A549 treated with RU486 at 1 μM for 4 hours (cell line): ENCODE measurements at places on chromosomes 11 and 22. TPM values are rescaled to one million over a fixed set of nuclear protein-coding genes. Genes with fewer than 3 reads are reported as not detected.

Gene GAL
- total RNA-seq, result 12.6 to 22.8 TPM (median 19.1 TPM) in 5 replicates

Gene SESN3
- 0.07 to 0.16 TPM (median 0.09 TPM) in 4 of 5 replicates, not detected in the other for total RNA-seq

Gene TMEM126B
- 45.5 to 72.2 TPM (median 56.1 TPM) in 5 replicates for total RNA-seq

Gene OR4A16
- total RNA-seq, result not detected in 5 replicates

Gene C11orf91
- total RNA-seq, result 0.50 to 1.3 TPM (median 0.98 TPM) in 5 replicates

Gene KRTAP5-8
- total RNA-seq, result not detected in 5 replicates

Gene SIAE
- 11.7 to 15.4 TPM (median 14.0 TPM) in 5 replicates for total RNA-seq

Gene KIRREL3
- 9.3 to 11.2 TPM (median 10.4 TPM) in 5 replicates for total RNA-seq

Gene KCNJ1
- total RNA-seq, result not detected in 5 replicates

Gene KRTAP5-11
- total RNA-seq, result not detected in 5 replicates

Gene GLB1L2
- total RNA-seq, result 1.8 to 2.4 TPM (median 2.0 TPM) in 5 replicates

Gene PGA5
- not detected in 5 replicates for total RNA-seq

Gene BSX
- total RNA-seq, result not detected in 5 replicates

Gene RABL2B
- total RNA-seq, result 14.7 to 21.6 TPM (median 19.8 TPM) in 5 replicates

Gene EHBP1L1
- total RNA-seq, result 26.8 to 46.1 TPM (median 41.0 TPM) in 5 replicates

Gene OR52J3
- total RNA-seq, result not detected in 5 replicates

Gene VWA5A
- 0.15 to 0.44 TPM (median 0.23 TPM) in 5 replicates for total RNA-seq

Gene TSSK2
- not detected in 5 replicates for total RNA-seq

Gene LRRC74B
- total RNA-seq, result not detected in 5 replicates

Gene TPCN2
- 9.1 to 13.9 TPM (median 12.4 TPM) in 5 replicates for total RNA-seq

Gene ABCG4
- 0.18 to 0.37 TPM (median 0.21 TPM) in 5 replicates for total RNA-seq

Gene MUC5AC
- total RNA-seq, result 1.9 to 4.0 TPM (median 3.4 TPM) in 5 replicates

Gene ABTB2
- total RNA-seq, result 17.8 to 27.5 TPM (median 23.1 TPM) in 5 replicates

Gene SOX6
- 0.11 to 0.15 TPM (median 0.15 TPM) in 3 of 5 replicates, not detected in the others for total RNA-seq

Gene SHISAL1
- total RNA-seq, result 5.6 to 7.0 TPM (median 6.4 TPM) in 5 replicates
